ENCODE measurements at places on chromosomes 5 and 9.

- DNase-seq, result no peak
Measured at GRCh38 chr9:27350382-27350976, 53.5 kb upstream of the EQTN start.

GRCh38 chr9:116166713-116167112, 13.1 kb downstream of the PAPPA start:
- no peak for DNase-seq

GRCh38 chr9:34929506-34930102, 28.5 kb upstream of the PHF24 start:
- no peak for DNase-seq

GRCh38 chr5:31936683-31937082, 237.4 kb downstream of the GOLPH3 start:
- DNase-seq, result no peak

GRCh38 chr5:921456-922435, 29.1 kb downstream of the TRIP13 start:
- no peak for DNase-seq
